ENCODE measurements at places on chromosomes 7 and 10. TPM values are rescaled to one million over a fixed set of nuclear protein-coding genes. Genes with fewer than 3 reads are reported as not detected.

GRCh38 chr7:155220903-155221302 lies 76.8 kb upstream of the INSIG1 start:
- DNase-seq = no peak

GRCh38 chr10:111439034-111439842 lies 362.4 kb downstream of the ADRA2A start:
- no peak for DNase-seq

GRCh38 chr10:1378473-1378872 lies 322.3 kb downstream of the WDR37 start:
- DNase-seq = no peak

GRCh38 chr7:158495216-158495615 lies 92.4 kb downstream of the PTPRN2 start:
- no peak for DNase-seq

DNA sequence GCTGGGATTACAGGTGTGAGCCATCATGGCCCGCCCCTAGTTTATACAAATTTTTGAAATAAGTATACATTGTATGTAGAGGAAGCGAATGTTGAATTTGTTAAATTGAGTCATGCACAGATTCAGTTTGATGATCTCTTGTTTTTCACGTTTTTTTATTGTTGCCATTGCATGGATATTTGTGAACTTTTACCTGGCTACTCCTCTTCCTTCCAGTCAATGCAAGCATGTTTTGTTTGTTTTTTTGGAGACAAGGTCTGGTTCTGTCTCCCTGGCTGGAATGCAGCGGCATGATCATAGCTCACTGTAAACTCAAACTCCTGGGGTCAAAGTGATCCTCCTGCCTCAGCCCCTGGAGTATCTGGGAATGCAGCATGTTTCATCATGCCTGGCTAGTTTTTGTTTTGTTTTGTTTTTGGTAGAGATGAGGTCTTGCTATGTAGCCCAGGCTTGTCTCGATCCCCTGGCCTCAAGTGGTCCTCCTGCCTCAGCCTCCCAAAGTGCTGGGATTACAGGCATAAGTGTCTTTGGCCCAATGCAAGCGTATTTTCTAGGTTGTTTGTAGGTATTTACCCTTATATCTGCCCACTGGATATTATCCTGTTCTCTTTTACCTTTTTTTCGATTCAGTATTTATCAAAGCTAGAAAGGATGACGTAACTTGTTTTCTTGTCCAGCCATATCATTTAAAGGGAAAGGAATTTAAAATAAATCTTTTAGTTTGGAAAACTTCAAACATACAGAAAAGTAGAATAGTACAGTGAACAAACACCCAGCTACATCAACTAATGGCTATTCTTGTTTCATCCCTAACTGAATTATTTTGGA lies 11.0 kb downstream of the LCOR start:
- no peak for DNase-seq

GRCh38 chr7:101393865-101394264 lies 31.2 kb downstream of the COL26A1 start:
- DNase-seq = no peak

DNA sequence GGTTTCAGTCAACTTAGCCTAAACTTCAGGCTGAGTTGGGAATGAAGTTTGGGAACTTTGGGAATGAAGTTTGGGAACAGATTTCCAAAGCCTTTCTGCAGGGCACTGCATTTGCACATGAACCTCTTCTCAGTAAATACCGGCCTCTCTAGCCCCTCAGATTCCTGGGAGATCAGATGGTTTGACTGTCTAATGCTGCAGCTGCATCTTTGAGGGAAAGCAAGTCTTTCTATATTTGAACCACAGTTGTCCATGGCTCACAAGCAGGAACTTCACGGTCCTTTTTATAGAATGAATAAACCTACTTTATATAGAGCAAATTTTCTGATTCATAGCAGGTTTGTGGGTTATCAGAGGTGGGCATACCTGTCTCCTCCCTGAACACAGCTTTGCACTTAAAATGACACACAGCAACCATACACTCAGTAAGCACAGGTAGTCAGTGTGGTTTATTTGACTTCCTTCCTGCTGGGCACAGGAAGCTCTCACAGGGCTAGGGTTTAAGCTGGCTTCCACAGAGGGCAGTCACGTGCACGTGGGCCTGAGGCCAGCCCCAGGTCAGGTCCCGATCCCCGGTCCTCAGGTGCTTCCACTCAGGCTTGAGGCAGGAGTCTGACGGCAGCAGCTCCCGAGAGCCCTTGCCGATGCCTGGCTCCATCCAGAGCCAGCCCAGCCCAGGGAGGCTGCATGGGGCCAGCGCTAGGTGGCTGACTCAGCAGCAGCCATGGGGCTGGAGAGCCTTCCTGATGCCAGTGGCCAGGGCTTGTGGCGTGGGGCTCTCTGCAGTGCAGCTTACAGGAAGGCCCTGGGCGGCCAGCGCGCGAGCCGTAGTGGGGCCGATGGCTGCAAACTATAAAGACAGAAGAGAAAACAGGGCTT lies 12.8 kb upstream of the MMP21 start:
- no peak for DNase-seq

Gene NIPSNAP2
- polyA plus RNA-seq = 87.2 TPM

Gene HOXA2
- 15.1 TPM for polyA plus RNA-seq

Gene COL13A1
- 19.1 TPM for polyA plus RNA-seq

Gene TLL2
- polyA plus RNA-seq = 0.63 TPM

Gene KLF14
- polyA plus RNA-seq = 4.3 TPM

Gene BMPER
- 25.3 TPM for polyA plus RNA-seq

Gene OR2A7
- polyA plus RNA-seq = 18.4 TPM
